ENCODE measurements at places on chromosomes 3 and 15. TPM values are rescaled to one million over a fixed set of nuclear protein-coding genes. Genes with fewer than 3 reads are reported as not detected.

The KBTBD13 gene
- total RNA-seq = not detected

The MINAR1 gene
- 0.51 TPM for total RNA-seq

The COMMD4 gene
- 26.3 TPM for total RNA-seq

The THAP10 gene
- not detected for total RNA-seq

GRCh38 chr15:50889589-50889988 lies 18.9 kb upstream of the AP4E1 start:
- DNase-seq = no peak

DNA sequence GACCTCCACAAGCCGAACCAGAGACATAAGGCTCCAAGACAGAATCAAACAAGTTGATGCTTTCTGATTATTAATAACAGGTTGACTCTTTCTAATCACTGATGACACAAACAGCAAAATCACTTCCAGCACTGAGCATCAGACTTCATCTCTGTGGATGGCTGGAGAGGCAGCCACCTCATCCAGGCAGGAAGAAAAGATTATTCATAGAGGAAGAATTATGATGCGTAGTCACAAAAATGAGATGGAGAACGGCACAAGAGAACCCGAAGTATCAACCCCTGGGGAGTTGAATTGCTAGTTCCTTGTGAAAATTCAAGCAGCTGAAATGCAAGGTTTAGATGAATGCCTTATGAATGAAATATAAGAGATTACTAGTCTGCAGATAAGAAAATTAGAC lies 49.9 kb upstream of the LMCD1 start:
- DNase-seq = no peak

DNA sequence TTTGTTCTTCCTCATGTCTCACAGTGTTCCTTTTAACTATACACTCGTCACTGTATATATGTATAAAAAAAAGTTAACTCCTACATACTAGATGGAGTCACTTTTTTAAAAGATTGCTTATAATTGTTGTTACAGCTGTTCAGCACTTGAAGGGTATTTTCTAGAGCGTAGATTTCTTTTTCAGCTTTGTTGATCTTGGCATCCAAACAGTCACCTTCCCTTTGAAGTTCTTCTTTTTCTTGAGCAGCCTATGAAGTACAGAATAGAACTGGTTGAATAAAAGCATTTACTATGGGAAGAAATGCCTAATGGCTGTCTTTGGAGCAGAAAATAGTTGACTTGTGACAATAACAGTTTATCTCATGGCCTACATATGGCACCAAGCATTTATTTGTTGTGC lies 17.8 kb downstream of the TTC14 start:
- DNase-seq = no peak

- no peak for DNase-seq
These were observed 1.4 kb downstream of the MAPK6 start for GRCh38 chr15:52020221-52021085.

- DNase-seq = no peak
These were observed 507.8 kb upstream of the DPH6 start for GRCh38 chr15:36053746-36054145.

GRCh38 chr3:115615001-115615814 lies 8.1 kb upstream of the GAP43 start:
- no peak for DNase-seq

DNA sequence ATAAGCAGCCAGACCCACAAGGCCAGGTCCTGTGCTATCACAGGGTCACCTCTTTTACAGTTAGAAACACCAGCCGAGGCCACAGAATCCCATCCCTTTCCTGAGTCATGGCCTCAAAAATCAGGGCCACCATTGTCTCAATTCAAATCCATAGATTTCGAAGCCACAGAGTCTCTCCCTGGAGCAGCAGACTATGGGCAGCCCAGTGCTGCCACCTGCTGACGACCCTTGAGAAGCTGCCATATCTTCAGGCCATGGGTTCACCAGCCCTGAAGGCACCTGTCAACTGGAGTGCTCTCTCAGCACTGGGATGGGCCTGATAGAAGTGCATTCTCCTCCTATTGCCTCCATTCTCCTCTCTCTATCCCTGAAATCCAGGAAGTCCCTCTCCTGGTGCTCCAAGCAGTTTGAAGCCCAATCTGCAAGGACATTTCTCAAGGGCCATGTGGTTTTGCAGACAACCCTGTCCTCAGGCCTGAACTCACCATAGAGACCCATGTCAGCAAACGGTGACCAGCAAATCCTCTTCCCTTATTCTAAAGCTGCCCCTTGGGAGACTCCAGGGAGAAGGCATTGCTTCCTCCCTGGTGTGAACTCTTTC lies 39.6 kb downstream of the TGM4 start:
- DNase-seq = peak; percentile 67

- no peak for DNase-seq
These were observed 272.9 kb upstream of the DPH6 start for GRCh38 chr15:35818846-35819245.

- DNase-seq = no peak
These were observed 145.0 kb upstream of the TRIM42 start for GRCh38 chr3:140532793-140533330.

- DNase-seq = no peak
These were observed 22.1 kb downstream of the ZNF621 start for GRCh38 chr3:40546816-40547215.

DNA sequence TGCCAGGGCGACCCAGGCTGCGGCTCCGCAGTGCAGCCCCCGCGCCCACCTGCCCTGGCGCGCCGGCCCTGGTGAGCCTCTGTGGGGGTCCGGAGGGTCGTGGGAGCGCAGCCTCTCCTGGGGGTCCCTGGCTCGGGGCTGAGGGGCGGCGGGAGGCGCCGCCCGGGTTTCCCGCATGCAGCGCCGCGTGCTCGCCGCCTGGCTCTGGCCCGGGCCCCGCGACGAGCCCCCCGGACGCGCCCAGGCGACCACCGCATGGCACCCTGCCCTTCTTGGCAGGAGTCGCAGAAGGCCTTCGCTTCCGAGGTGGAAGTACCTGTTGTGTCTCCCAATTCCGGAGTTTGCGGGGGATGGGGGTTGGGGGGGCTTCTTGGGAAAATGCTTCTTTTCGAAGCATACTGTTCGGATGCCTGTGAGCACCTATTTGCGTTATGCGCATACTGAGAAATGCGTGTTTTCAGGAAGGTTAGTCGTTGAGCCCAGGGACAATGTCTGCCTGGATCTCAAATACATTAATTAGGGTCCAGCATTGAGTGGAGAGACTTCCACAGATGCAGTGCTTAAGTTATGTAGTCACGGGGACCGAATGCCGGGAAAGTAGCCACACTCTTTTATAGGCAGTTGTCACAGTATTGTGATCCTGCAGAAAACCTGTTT lies 1.3 kb downstream of the GABRA5 start:
- no peak for DNase-seq

DNA sequence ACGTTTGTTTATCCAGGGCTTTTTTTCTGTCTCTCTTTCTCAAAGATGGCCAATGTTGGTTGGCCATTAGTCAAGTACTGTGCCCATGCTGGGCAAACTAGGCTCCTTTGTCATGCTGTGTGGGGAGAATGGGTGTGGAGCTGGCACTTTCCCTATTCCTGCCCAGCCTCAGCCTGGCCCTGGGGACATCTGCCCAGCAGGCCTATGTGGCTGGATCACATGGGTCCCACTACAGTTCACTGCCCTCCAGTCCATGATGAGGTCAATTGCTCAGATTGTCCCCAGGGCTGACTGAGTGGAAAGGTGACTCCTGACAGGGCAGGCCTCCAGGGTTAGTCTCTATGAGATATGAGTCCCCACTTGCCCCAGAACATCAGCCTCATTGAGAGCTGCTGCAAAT lies 54.4 kb upstream of the HERC1 start:
- DNase-seq = no peak

GRCh38 chr3:16841904-16842271 lies 42.9 kb upstream of the PLCL2 start:
- no peak for DNase-seq

GRCh38 chr3:173622166-173622565 lies 224.6 kb downstream of the NLGN1 start:
- no peak for DNase-seq

- no peak for DNase-seq
These were observed 172.7 kb upstream of the CTNNB1 start for GRCh38 chr3:41026394-41027177.

DNA sequence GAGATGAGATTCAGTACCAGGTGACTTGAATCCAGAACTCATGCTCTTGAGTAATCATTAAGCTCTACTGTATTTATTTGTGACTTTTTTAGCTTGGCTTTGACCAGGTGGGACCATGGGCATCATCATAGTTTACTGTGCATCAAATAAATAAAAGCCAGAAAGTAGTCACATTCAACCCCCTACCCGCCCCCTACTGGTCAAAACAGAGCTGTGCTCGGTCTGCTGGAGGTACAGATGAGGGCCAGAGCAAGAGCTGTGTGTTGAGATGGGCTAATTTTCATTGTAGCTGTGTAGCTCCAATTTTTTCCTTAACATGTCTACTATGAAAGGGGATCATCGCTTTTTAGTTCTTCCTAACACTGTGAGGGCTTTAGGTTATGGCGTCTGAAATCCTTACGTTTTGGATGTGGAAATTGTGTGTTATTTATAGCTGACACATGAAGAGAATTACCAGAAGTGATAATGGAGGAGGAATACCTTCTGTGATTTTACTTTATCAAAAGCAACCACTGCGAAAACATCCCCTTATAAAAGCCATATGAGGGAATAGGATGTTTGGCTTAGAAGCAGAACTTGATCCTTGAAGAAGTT lies 375.1 kb downstream of the PTPRG start:
- peak; percentile 1 for DNase-seq

DNA sequence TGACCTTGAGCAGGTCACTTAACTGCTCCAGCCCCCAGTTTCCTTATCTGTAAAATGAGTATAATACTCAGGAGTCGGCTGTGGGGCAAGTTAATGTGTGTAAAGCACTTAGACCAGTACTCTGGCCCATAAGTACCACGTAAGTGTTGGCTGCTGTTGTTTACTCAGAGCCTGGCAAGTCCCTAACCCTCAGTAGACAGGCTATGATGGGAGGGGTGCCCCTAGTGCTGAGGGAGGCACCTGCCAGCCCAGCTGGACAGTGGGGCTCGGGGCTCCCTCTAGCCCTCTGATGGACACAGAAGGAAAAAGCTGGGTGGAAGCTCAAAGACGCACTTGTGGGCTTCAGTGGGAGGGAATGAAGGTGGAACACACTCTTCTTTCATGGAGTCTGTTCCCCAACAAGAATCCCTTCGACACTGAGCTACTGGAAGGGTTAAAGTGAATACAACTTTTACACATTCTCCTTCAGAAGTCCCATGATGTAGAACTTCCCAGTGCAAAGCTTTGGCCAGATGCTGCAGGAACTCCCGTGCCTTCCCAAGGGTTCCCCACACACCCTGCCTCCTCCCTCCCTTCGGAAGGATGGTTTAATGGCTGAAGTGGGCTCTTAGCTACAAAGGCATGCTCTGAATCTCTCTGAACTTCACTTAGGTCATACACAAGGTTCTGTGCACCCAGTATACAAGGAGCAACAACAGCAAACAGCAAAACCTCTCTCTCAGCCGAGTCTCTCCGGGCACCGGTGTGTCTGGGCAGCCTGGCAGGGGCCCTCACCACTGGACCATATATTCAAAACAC lies 25.4 kb downstream of the TMEM44 start:
- DNase-seq = no peak

GRCh38 chr3:69659180-69659910 lies 79.9 kb upstream of the MITF start:
- no peak for DNase-seq

DNA sequence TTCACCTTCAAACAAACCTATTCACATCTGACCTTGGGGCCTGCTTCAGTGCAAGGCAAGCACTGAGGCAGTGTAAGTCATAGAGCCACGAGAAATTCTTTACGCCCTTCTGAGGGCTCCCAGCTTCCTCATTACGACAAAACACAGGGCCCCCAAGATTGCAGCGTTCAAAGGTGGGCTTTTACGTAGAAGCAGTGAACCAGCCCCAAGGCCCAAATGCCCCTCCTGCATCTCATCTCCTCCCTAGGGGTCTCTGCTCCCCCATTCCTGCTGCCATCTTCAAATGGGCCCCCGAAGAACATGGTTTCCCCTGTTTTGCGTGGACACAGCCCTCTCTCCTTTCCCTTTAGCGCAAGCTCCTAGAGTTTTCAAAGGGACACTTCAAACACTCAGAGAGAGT lies 285.1 kb downstream of the MEX3B start:
- DNase-seq = no peak

DNA sequence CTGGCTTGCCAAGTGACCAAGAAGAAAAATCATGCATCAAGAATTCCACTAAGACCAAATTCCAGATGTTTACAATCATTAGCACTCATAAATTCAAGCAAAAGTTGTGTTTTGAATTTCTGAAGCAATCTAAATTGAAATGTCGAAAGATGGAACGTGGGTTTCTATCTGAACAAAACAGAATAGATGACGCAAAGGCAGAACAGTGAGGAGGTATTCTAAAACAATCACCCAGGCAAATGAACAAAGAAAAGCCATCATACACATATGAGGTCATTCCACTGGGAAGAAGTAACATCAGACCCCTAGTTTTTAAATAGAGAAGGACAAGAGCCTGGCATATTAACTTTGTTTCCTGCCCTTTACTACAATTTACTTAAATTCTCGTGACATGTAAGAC lies 58.0 kb downstream of the MCF2L2 start:
- DNase-seq = no peak

- DNase-seq = no peak
These were observed 410.5 kb upstream of the CADM2 start for GRCh38 chr3:84547971-84548970.
